Midbrain (tissue), 1 donor: ENCODE measurements at places on chromosomes 16 and 17.

- DNase-seq = no peak
Observed at GRCh38 chr16:52611817-52612673, 65.1 kb upstream of the TOX3 start.

DNA sequence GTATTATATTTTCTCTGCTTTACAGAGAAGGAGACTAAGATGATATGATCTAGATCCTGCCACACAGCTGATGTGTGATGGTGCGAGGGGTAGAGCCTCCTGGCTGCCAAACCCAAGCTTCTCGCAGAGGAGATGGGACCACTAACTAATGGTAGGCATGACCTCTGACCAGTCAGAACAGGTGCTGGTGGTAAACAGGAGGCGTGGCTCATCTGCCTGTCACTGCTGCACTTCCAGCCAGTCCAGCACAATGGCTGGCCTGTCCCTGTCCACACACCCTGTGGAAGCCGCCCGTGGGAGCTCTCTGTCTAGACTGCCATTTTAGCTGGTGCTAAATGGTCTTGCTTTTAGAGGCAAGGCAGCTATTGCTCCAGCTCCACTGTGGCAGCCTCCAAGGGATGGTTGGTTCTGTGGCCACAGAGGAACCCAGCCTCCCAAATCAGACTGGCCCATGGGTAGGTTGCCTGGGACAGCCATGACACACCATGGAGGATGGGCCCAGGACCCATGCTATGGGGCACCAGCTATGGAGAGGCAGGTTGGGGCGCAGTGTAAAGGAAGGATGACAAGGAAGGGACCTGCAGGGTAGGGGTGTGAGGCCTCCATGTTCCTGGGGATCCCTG lies 86.7 kb downstream of the KSR1 start:
- DNase-seq = no peak

- no peak for DNase-seq
Observed at GRCh38 chr16:22787466-22788192, 26.3 kb upstream of the HS3ST2 start.

DNA sequence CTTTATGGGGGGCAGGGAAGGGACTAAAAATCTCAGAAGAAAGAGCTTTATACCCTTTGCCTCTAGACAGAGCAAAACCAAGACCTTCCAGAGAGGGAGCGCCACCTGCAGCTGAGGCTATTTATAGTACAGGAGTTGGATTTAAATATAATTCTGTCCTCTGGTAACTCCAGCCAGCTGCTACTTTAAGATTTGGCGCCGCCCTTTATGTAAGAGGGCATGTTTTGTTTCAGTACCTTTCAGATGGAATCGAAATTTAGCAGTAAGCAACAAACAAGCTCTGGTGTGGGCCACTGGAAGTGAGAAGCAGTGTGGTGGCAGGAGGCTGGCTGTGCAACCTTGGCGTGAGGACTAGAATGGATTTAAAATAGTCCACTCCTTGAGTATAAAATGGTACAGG lies 5.2 kb upstream of the GUCY2D start:
- no peak for DNase-seq

- DNase-seq = peak; percentile 16
Observed at GRCh38 chr16:81521141-81521626, 76.6 kb downstream of the CMIP start.

GRCh38 chr17:57550668-57551315 lies 194.3 kb downstream of the CCDC182 start:
- peak; percentile 41 for DNase-seq

DNA sequence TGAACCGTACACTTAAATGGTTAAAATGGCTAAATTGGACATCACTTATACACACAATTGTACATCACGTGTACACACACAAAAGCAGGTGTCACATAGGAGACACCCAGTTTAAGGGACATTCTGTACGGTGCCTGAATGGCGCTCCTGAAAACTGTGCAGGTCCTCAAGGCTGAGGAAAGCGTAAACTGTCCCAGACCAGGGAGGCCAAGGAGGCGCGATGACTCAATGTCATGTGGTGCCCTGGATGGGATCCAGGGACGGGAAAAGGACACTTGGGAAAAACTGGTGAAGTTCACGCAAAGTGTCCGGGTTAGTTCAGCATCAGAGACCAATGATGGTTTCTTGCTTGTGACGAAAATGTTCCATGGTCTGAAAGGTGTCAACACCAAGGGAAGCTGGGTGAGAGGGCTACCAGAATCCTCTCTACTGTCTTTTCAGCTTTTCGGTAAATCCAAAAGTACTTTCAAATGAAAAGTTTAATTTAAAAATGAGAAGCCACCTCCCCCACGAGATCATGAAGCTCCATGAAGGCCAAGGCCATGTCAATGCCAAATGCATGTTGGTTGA lies 112.2 kb downstream of the CMIP start:
- no peak for DNase-seq

DNA sequence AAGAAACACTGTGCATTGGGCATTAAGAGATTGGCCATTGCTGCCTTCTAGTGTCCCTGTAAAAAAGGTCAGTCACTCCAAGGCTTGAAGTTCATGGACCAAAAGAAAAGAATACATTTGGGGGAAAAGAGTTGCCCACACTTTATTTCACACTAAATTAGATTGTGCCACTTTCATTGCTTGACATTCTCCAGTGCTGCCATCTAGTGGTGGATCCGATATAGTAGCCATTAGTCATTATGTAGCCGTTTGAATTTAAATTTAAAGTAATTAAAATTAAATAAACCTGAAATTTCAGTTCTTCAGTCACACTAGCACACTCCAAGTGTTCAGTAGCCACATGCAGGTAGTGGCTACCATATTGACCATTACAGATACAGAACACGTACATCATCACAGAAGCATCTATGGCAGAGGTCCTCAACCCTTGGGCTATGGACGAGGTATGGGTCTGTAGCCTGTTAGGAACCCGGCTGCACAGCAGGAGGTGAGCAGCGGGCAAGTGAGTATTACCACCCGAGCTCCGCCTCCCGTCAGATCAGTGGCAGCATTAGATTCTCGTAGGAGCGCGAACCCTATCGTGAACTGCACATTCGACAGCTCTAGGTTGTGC lies 21.9 kb upstream of the CDH5 start:
- DNase-seq = peak; percentile 76
